ENCODE measurements at places on chromosomes 2 and 18.

DNA sequence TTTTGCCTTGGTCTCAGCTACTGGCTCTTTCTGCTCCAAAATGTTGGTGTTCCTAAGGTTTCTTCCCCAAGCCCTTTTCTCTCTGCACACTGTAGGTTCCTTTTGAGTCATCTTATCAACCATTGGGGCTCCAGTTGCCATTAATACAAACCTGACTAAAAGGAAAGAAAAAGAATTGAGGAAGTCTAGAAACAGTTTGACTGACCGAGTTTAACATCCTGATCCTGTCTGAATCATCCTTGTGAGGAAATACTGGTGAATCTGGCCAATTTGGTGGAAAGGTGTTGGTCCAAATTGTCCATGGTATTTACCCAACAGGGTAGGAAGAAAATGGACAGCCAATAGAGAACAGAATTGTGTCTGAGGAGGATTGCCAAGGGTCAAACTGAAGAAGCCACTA is 38.3 kb downstream of the CRYGD start:
- DNase-seq, result no peak

DNA sequence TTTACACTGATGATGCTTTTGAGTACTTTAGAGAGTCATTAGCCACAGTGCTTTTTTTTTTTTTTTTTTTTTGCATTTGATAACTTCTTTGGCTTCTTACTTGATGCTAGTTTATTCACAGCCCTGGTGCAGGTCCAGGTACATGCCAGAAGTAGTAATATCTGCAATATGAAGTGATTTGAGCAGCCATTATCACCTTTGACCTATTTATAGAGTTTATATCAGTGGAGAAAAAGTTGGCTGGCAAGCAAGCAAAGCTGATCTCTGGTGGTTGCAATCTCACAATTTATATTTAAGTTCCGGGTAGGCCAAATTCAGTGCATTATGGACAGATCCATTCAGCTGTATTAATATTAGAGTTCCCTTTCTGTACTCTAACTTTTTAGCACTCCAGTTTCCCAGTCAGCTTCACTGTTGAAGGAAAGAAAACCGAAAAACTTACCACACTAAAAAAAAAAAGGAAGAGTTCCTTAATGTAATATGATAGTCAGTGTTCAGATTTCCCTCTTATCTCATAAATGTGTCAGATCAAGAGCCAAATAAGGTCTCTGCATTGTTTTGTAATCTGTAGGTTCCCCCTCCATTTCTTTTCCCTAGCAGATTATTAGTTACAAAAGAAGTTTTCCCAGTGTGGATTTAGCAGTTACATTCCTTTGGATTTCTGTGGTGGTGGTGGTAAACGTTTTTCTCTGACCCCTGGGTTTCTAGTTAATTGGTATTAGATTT is 78.6 kb downstream of the HAUS1 start:
- no peak for DNase-seq

GRCh38 chr18:78765142-78765541 is 214.5 kb upstream of the SALL3 start:
- no peak for DNase-seq

GRCh38 chr2:38620282-38620977 is 17.7 kb upstream of the HNRNPLL start:
- no peak for DNase-seq

GRCh38 chr2:216281876-216282275 is 90.4 kb downstream of the MARCHF4 start:
- DNase-seq, result no peak

DNA sequence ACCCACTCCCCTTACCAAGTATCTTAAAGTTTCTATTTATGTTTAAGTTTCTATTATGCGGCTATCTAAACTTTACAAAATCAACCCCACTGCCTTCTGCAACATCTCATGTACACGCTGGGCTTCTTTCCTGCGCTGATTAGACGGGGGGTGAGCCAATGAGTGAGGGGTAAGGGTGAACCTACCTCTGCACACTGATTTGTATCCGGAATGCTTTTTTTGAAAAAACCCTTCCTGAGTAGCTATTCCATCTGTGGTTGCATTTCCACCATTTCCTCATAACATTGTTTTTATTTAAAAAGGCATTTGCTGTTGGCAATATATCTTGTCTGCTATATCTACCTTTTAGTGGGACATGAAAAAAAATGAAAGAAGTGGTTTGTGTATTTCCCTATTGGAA is 6.3 kb downstream of the ALPG start:
- DNase-seq, result no peak

DNA sequence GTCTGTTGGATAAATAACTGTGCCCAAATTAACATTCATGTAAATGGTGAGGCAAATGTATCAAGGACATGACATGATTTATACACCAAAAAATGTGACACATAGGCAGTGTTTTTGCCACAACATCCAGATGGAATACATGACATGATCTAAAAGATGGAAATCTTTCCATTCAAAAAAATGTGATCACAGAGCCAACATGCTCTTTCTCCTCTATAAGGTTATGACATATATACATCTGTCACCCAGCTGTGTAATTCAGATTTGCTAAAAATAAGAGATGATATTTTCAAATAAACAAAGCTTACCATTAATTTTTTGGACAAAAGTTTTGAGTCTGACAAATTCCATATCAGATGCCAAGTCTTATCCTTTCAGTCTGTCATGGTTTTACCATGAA is 95.5 kb upstream of the COL3A1 start:
- no peak for DNase-seq
